EH (cell line): ENCODE measurements at places on chromosomes 3 and 15.

GRCh38 chr3:32078085-32078634 is 28.3 kb upstream of the GPD1L start:
- no peak for DNase-seq

GRCh38 chr15:64993290-64993689 is 3.6 kb upstream of the SPG21 start:
- no peak for DNase-seq

GRCh38 chr3:57064001-57064400 is 3.5 kb downstream of the SPATA12 start:
- no peak for DNase-seq

DNA sequence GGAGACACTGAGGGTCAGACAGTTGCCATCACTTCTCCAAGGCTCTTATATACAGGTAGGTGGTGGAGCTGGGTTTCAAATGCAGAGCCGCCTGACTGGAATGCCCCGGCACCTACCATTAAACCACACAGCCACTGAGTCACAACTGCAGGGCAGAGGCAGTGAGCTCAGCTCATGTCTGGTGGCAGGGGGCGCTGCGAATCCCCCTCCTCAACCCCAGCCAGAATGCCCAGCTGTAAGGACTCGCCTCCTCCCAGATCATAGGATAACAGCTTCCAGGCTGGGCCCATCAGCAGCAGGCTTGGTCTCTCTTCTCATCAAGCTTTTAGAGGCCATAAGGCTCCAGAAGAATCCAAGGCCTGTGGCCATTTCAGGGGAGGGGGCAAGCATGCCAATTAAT is 26.4 kb downstream of the ADCY5 start:
- no peak for DNase-seq

DNA sequence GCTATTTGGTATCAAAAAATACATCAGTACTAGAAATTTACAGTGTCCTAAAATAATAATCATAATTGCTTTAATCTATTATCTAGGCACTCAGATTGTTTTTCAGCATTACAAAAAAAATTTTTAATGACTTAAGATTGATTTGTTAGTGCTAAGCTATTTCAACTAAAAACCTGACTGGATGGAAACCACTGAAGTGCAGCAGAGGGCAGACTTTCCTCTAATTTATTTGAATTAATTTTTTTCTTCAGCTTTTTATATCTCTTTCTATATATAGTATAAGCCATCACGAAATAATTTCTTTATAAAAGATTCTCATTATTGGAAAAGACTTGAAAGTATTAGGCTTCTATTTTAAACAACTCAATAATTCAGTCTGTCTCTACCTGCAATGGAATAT is 131.4 kb downstream of the IQCH start:
- no peak for DNase-seq

- DNase-seq = no peak
Observed at GRCh38 chr3:149634573-149634972, 23.3 kb downstream of the WWTR1 start.
